K562 (cell line): ENCODE measurements at places on chromosomes 2 and 18. TPM values are rescaled to one million over a fixed set of nuclear protein-coding genes. Genes with fewer than 3 reads are reported as not detected.

GRCh38 chr2:197862246-197862955 lies 58.0 kb downstream of the PLCL1 start:
- no peak for DNase-seq
- H3K4me3 ChIP-seq = no peak overlapping the region
- H3K4me1 ChIP-seq = peaks cover under 1% of the 10 kb centered on the region
- H3K27ac ChIP-seq = no peak overlapping the region

PMAIP1 gene
- total RNA-seq = 17.3 and 17.6 TPM in 2 replicates

DNA sequence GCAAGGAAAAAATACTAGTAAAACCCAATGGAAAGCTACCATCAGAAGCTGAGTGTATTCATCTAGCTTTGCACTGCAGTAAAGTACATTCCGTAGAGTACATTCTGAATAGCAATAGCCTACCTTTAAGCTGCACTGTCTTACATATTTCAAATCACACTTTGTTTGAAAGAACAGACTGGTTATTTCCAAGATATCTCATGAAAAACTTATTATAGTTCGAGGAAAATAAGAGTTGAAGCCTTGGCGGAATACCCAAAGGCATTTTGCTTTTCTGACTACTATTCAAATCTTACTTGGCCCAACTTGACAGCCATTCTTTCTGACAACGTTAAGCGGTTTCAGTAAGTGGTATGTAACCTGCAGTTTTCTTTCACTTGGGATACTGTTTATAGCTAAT lies 177.6 kb downstream of the NRXN1 start:
- H3K27ac ChIP-seq = no peak overlapping the region
- no peak overlapping the region for H3K4me3 ChIP-seq
- H3K27me3 ChIP-seq = no peaks in the 10 kb centered on the region
- H3K4me1 ChIP-seq = no peaks in the 10 kb centered on the region
- no peaks in the 10 kb centered on the region for H3K36me3 ChIP-seq

LCT gene
- 0.04 TPM in 1 of 2 replicates, not detected in the other for total RNA-seq

- H3K36me3 ChIP-seq = no peaks in the 10 kb centered on the region
- H3K27ac ChIP-seq = no peak overlapping the region
- H3K4me1 ChIP-seq = no peaks in the 10 kb centered on the region; the same call in 2 of the 3 replicates
- DNase-seq = no peak
- H3K4me3 ChIP-seq = no peak overlapping the region
- peaks cover 6% of the 10 kb centered on the region; the same call in 2 of the 3 replicates for H3K27me3 ChIP-seq
These were observed 107.3 kb downstream of the KLHL29 start for GRCh38 chr2:23492337-23492675.

- no peaks in the 10 kb centered on the region for H3K4me1 ChIP-seq
- no peaks in the 10 kb centered on the region for H3K27me3 ChIP-seq
- no peak for DNase-seq
- H3K36me3 ChIP-seq = no peaks in the 10 kb centered on the region
These were observed 746.6 kb downstream of the CBLN2 start for GRCh38 chr18:71797554-71797953.

- no peak for DNase-seq
- peaks cover 10% of the 10 kb centered on the region; the same call in 1 of the 2 replicates for H3K27me3 ChIP-seq
- no peaks in the 10 kb centered on the region for H3K4me1 ChIP-seq
- H3K4me3 ChIP-seq = no peak overlapping the region
- H3K27ac ChIP-seq = no peak overlapping the region
- peaks cover 9% of the 10 kb centered on the region; the same call in 2 of the 3 replicates for H3K36me3 ChIP-seq
These were observed 43.5 kb downstream of the ABCG8 start for GRCh38 chr2:43882312-43882711.

DNA sequence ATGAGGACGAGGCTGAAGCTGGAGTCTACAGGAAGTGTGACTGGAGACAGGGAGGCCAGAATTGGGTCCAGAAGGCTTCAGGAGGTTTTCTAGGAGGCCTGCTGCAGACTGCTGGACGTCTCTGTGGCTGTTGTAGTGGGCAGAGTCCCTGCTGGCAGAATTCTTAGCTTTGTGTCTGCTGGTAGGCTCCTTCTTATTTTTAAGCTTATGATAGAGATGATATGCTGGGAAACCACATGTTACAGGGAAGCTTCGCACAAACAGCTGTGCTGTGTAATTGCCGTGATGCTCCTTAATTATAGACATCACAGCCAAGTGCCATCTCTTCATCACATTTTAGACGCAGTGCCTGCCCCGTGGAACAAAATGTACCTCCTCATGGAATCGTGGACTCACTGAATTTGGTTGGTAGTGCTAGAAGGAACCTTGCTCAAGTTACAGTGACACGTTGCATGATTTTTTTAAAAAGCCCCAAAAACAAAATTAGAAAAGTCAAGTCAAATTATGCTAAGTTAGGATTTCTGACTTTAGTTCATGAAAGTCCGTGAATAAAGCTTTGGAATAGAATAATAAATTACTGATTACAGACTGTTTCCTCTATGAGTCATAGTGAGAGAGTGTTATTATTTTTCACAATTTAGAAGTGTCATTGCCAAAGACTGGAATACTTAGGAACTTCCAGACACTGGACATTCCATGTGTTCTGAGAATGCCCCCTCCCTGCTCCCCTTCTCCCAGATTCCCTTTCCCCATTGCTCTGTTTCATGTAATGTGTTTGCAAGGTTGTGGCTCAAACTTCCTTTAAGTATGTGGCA lies 144.1 kb downstream of the FHOD3 start:
- no peak for DNase-seq
- H3K4me3 ChIP-seq = no peak overlapping the region
- H3K36me3 ChIP-seq = no peaks in the 10 kb centered on the region
- peaks cover 4% of the 10 kb centered on the region; the same call in 2 of the 3 replicates for H3K27me3 ChIP-seq
- H3K4me1 ChIP-seq = no peaks in the 10 kb centered on the region

- H3K4me1 ChIP-seq = peaks cover 18% of the 10 kb centered on the region
- H3K36me3 ChIP-seq = peaks cover 13% of the 10 kb centered on the region; the same call in 2 of the 3 replicates
- no peaks in the 10 kb centered on the region for H3K27me3 ChIP-seq
- DNase-seq = no peak
- H3K4me3 ChIP-seq = peak overlapping the region; percentile 82
These were observed 895 bp upstream of the GLS start for GRCh38 chr2:190879474-190880377.

GRCh38 chr2:64697297-64698176 lies 43.8 kb upstream of the SERTAD2 start:
- H3K4me1 ChIP-seq = peaks cover 10% of the 10 kb centered on the region; the same call in 1 of the 3 replicates
- H3K27me3 ChIP-seq = no peaks in the 10 kb centered on the region
- H3K36me3 ChIP-seq = no peaks in the 10 kb centered on the region

DNA sequence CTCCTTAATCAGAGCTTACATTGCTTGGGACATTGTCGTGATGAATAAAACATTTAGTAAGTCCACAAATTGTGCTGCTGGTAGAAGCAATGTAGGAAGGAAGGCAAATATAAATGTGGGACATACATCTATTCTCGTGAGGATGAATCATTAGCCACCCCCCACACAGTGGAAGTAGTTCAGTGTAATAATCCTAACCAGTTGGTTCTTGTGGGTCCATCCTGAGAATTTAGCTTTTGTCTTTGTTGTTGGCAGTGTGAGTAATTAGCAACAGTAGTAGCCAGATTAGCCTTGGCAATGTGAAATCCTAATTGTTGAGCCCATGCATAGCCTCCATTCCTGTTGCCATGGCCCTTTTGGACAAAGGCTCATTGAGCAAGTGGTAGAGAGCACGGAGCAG lies 532.1 kb downstream of the FBXO15 start:
- H3K4me3 ChIP-seq = no peak overlapping the region
- H3K27ac ChIP-seq = no peak overlapping the region
- H3K27me3 ChIP-seq = no peaks in the 10 kb centered on the region
- H3K36me3 ChIP-seq = no peaks in the 10 kb centered on the region
- H3K4me1 ChIP-seq = no peaks in the 10 kb centered on the region
- DNase-seq = no peak

- no peaks in the 10 kb centered on the region for H3K27me3 ChIP-seq
- no peak overlapping the region for H3K4me3 ChIP-seq
- no peak for DNase-seq
- no peak overlapping the region for H3K27ac ChIP-seq
These were observed 287.0 kb downstream of the EPHA4 start for GRCh38 chr2:221285148-221285547.

DNA sequence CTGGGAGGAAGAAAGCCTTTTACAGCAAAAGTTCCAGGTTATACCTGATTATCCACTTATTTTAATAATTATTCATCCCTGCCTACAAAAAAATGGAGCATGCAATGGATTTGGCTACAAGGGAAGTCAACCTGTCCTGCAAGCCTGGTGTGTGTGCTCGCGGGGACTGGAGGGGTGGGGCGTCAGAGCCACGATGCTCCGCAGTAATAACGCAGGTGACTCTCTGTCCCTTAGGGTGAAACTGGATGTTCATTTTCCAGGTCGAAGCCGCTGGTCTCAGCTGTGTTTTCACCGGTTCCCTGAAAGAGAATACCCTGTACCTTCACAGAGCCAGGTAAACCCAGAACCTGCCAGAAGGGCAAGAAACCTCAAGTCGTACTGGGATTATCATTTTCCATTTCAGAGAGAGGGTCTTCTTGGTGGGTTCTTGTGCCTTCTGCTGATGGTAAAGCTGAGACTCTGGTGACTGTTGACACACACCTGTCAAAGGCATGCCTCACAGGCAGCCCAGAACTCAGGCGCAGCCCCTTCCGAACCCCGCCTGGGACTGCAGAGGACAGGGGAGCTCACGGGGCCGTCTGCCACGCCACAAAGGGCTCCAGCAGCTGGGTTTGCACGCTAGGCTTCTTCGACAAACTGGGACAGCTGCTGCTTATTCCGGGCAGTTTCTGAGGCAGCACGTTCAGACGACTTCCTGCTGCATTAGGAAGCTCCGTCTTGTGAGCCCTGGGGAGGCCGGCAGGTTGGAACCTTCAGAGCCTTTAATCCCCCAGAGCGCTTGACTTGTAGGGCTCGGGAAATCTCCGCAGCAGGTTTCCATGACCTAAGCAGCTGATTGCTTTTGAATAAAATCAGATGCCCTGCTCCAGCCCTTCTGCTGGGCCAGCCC lies 58.6 kb downstream of the KCNG2 start:
- H3K4me1 ChIP-seq = no peaks in the 10 kb centered on the region
- DNase-seq = no peak
- H3K36me3 ChIP-seq = no peaks in the 10 kb centered on the region
- H3K4me3 ChIP-seq = no peak overlapping the region

GRCh38 chr18:47506897-47507296 lies 255.4 kb upstream of the SKOR2 start:
- no peaks in the 10 kb centered on the region for H3K27me3 ChIP-seq
- no peaks in the 10 kb centered on the region for H3K4me1 ChIP-seq
- DNase-seq = no peak

L3MBTL4 gene
- not detected in 2 replicates for total RNA-seq

DNA sequence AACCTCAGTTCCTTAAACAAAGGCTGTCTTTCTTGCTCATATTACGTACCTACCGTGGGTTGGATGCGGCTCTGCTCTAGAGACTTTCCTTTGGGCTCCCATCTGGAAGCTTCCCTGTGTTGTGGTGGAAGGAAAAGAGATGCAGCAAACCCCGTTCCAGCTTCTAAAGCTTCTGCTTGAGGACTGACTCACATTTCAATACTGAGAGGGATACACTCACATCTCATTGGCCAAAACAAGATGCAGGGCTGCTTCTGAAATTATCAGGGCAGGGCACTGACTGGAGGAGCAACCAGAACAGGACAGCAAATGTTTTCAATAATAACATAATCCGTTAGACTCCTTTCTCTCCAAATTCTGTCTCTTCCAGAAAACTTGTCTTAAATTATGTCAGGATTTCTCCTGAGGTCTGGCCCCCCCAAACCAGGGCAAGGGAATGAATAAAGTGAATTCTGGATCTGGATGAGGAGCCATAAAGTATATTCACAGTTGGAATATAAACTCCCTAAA lies 4.5 kb upstream of the MYO5B start:
- H3K27ac ChIP-seq = no peak overlapping the region
- H3K36me3 ChIP-seq = no peaks in the 10 kb centered on the region
- DNase-seq = no peak
- no peak overlapping the region for H3K4me3 ChIP-seq
- H3K4me1 ChIP-seq = peaks cover 10% of the 10 kb centered on the region; the same call in 1 of the 2 replicates

PDE11A gene
- 5.7 and 6.0 TPM in 2 replicates for total RNA-seq

SRD5A2 gene
- not detected in 2 replicates for total RNA-seq
